Naive thymus-derived CD4-positive, alpha-beta T cell (primary cell): ENCODE measurements at places on chromosomes 12 and 14.

DNA sequence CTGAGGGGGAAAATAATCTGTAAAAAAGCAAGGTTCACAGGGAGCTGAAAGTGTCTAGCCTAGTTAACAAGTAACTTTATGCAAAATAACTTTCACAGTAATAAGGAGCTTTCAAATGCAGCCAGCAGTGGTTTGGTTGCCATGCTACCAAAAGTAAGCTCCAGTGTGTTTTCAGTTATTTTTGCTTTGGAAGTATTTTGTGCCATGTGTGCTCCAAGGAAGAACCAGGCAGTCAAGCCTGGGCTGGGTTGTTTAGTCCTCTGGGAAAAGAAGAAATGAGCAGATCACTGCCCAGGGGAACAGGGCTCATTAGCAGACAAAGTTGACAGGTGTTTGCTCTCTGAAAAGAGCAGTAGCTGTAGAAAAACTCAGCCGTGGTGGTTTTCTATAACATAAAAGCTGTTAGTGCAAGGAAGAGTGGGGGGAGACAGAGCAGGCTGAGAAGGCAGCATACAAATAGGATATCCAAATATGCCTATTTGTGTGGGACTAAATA is 92.8 kb upstream of the TMTC2 start:
- no peak overlapping the region for H3K4me3 ChIP-seq
- H3K4me1 ChIP-seq, result no peaks in the 10 kb centered on the region
- H3K27me3 ChIP-seq, result no peaks in the 10 kb centered on the region
- no peak overlapping the region for H3K27ac ChIP-seq

DNA sequence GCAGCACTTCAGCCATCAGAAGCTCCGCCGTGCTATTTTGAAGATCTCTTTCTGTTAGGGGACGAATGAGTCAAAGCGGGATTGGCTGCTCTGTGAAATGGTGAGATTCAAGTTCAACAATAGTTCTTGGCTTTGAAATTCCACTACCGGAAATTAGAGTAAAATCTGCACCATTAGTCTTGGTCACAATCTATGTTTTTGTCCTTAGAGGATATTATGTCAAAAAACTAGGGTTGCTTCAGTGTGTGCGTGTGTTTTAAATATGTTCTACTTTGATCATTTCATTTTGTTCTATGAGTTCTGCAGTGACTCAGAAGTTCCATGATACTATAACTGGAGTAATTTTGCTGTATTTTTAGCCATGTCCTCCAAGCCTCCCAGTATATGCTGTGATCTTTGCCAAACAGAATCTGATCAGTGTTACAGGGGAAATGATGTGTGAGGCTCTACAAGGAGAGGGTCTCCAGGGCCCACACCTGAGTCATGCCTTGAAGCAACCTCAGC is 22.6 kb downstream of the GPHB5 start:
- no peaks in the 10 kb centered on the region for H3K4me1 ChIP-seq
- no peak overlapping the region for H3K4me3 ChIP-seq
- H3K36me3 ChIP-seq, result no peaks in the 10 kb centered on the region
- H3K27me3 ChIP-seq, result no peaks in the 10 kb centered on the region

DNA sequence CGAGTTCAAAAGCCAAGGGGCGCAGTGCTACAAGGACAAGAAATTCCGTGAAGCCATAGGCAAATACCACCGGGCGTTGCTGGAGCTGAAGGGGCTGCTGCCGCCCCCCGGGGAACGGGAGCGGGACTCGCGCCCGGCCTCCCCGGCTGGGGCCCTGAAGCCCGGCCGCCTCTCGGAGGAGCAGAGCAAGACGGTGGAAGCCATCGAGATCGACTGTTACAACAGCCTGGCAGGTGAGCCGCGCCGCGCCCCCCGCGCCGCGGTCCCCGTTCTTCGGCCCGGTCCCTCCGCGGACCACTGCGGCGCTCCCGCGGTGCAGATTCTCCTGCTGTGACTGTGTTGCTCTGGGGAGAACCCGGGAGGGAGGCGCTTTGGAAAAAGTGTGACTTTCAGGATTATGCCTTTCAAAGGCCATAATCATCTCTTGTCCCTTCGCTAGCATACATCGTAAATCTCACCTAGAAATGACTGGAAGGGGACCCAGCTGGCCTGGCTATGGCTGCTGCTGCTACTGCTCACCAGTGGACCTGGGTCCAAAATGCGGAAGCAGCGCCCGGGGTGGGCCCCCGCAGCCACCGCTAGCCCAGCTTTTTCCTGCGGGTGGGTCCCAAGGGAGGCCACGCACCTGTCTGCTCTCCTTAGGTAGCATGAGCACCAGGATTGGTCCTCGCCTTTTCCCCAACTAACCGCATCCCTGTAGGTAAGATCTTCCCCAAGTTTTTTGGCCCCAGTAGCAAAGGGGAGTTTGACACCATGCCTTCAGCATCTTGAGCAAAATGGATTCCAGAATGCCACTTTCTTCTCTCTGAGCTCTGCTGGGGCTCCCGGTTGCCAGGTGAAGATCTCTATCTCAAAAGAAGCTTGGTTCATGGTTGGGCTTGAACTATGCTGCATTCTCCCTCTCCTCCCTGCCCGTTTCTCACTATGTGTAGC is 853 bp downstream of the TTC9 start:
- H3K36me3 ChIP-seq, result no peaks in the 10 kb centered on the region
- H3K27me3 ChIP-seq, result no peaks in the 10 kb centered on the region
- peak overlapping the region; percentile 58 for H3K4me3 ChIP-seq
- DNase-seq, result peak; percentile 51

DNA sequence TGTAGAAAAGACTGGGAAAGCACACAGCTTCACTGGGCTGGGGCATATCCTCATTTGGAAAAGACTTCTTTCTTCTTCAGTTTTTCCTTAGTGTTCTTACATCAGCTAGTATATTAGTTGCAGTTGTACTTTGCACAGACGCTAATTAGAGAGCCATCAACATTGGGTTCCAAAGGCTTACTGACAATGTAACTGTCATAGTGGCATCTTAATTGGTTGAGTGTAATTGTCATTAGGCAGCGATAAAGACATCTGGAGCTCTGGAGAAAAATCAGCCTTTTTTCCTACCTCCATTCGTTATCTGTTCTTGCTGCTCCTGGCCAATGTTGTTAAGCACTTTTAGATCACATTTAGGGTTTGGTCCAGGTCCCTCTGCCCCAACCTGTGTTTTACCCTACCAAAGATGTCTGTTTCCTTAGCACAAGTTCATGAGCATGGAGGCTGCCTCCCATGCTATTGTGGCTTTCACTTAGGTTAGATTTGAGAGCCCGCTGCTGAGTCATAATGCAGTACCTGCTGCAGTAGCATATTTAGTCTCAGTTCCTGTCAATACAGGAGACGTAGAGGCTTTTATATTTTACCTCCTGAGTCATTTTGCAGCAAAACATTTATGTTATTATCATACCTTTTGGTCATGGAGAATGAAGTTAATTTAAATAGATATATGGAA is 49.2 kb downstream of the FBXW8 start:
- H3K27me3 ChIP-seq, result no peaks in the 10 kb centered on the region
- no peak overlapping the region for H3K27ac ChIP-seq
- no peak for DNase-seq
- H3K4me1 ChIP-seq, result no peaks in the 10 kb centered on the region
- no peak overlapping the region for H3K4me3 ChIP-seq
- H3K36me3 ChIP-seq, result peaks cover 13% of the 10 kb centered on the region

- no peaks in the 10 kb centered on the region for H3K27me3 ChIP-seq
- peaks cover 64% of the 10 kb centered on the region for H3K36me3 ChIP-seq
- no peaks in the 10 kb centered on the region for H3K4me1 ChIP-seq
- no peak overlapping the region for H3K4me3 ChIP-seq
These were observed 33.9 kb upstream of the ALDH2 start for GRCh38 chr12:111732786-111733185.

DNA sequence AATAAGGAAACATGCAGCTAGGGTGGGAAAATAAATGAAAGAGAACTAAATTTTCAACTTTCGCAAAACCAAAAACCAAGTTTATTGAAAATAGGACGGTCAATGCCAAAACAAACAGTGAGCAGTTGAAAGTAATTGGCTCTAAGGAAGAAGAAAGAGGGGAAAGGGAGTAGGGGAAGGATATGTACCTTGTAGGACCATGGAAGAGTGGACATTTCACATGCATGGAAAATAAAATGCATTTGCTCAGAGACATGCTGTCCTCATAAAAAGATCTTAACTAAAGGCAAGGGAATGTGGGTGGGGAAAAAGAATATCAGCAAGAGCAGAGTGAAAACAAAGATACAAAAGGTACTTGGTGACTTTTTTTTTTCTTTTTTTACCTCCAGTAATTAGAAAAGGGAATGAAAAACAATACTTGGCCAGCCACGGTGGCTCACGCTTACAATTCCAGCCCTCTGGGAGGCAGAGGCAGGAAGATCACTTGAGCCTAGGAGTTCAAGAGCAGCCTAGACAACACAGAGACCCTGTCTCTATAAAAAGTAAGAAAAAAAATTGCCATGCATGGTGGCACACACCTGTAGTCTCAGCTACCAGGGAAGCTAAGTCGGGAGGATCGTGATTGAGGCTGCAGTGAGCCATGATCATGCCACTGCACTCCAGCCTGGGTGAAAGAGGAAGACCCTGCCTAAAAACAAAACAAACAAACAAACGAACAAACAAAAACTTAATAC is 6.6 kb downstream of the TXNDC16 start:
- H3K27me3 ChIP-seq, result no peaks in the 10 kb centered on the region
- H3K27ac ChIP-seq, result no peak overlapping the region
- no peak for DNase-seq

DNA sequence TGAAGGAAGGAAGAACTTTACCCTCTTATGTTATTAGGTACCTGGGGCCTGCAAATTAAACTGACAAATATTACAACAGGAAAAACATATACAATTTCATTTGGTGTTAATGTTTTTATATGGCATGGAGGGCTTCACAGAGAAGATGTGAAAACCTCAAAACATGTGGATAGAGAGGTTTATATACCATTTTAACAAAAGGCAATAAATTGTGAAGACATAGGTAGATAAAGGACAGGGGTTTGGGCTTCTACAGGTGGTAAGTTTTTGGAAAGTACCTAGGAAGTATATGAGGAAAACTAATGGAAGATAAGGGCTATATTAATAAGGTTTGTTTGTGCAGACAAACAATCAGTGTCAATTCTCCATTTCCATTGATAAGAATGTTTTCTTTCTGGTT is 95.1 kb upstream of the ATF7IP start:
- no peaks in the 10 kb centered on the region for H3K36me3 ChIP-seq
- H3K27ac ChIP-seq, result no peak overlapping the region
- no peak for DNase-seq
- no peak overlapping the region for H3K4me3 ChIP-seq
- no peaks in the 10 kb centered on the region for H3K27me3 ChIP-seq

DNA sequence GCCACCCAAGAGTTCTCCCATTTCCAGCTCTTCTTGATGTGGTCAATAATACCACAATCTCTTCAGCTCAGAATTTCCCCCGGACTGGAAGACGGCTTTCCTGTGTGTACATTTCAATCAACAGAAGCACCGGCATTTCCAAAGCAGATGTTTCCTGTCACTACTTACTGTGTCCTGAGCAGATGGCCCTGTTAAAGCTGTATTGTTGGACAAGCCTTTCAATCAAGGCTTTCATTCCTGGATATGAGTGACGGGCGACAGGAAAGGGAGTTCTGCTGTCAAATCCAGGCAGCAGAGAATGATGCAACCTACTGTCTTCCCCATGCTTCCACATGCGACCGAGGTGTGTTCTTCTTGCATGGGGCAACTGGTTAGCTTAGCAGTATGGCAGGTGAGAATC is 76.4 kb upstream of the CCDC60 start:
- H3K36me3 ChIP-seq, result no peaks in the 10 kb centered on the region
- H3K27me3 ChIP-seq, result no peaks in the 10 kb centered on the region
- no peak overlapping the region for H3K4me3 ChIP-seq
- DNase-seq, result no peak

- no peak overlapping the region for H3K4me3 ChIP-seq
- no peaks in the 10 kb centered on the region for H3K27me3 ChIP-seq
- H3K36me3 ChIP-seq, result no peaks in the 10 kb centered on the region
- DNase-seq, result no peak
- H3K27ac ChIP-seq, result no peak overlapping the region
These were observed 99.2 kb downstream of the SLC41A2 start for GRCh38 chr12:104858611-104859543.

- no peaks in the 10 kb centered on the region for H3K27me3 ChIP-seq
- no peaks in the 10 kb centered on the region for H3K4me1 ChIP-seq
- H3K36me3 ChIP-seq, result no peaks in the 10 kb centered on the region
- DNase-seq, result no peak
These were observed 15.3 kb upstream of the MYF6 start for GRCh38 chr12:80692114-80692513.

DNA sequence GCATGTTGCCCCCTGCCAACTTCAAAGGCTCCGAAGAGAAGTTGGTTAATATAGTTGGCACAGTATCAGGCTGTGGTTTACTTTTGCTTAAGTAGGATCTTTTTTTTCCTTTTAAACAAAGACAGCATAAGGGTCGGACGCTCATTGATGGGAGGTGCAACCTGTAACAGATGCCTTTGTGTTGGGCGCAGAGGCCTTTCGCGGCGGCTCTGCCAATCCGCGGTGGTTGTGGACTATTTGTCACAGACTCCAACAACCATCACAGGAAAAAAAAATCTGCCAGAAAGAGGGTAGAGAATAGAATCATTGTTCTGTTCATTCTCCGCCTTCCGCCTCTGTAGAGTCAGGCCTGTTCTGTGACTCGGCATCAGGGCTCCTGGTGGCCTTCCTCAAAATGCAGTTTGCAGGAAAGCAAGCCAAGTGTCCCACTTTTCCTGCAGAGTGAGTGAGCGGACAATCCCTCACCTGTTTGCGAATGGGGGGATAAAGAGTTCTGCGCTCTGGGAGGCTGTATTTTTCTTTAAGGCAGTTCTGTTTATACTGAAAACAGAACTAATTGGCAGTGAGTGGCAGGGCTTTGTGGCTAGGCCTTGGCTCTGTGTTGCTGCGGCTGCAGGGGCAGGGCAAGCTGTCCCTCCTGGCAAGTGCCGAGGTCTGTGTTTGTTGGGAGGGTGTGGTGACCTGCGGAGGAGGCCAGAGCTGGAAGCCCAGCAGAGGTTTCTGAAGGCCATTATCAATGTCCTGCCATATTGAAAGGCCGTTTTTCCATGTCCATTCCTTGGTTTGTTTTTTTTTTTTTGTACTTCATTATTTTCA is 83.0 kb upstream of the PIWIL1 start:
- no peaks in the 10 kb centered on the region for H3K27me3 ChIP-seq
- no peak for DNase-seq

DNA sequence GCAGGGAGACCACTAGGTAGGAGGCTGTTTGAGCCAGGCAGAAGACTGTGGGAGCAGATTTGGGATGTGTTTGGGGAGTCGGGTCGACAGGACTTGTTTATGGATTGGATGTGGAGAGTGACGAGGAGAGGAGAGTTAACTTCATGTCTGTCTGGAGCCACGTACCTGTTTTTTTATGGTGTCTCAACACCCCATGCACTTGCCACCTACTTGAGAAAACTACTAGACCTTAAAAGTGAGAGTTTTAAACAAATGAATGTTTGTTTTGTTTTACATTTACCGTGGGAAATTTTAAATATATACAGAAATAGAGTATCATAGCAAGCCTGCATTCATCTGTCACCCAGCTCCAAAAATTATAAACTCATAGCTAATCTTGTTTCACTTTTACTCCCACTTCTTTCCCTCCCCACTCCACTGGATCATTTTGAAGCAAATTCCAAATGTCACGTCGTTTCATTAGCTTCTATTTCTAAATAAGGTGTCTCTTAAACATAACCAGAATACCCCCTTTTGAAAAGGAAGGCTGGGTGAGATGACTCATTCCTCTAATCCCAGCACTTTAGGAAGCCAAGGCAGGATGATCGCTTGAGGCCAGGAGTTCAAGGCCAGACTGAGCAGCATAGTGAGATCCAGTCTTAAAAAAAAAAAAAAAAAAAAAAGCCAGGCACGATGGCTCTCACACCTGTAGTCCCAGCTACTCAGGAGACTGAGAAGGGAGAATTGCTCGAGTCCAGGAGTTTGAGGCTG is 136.2 kb downstream of the ANO6 start:
- H3K27ac ChIP-seq, result no peak overlapping the region
- H3K4me3 ChIP-seq, result no peak overlapping the region
- no peaks in the 10 kb centered on the region for H3K4me1 ChIP-seq
- DNase-seq, result no peak
- no peaks in the 10 kb centered on the region for H3K27me3 ChIP-seq
